ENCODE measurements at places on chromosomes 11 and 22.

GRCh38 chr11:29527391-29527936 lies 489.4 kb downstream of the KCNA4 start:
- DNase-seq: no peak

- no peak for DNase-seq
These were observed 9.5 kb upstream of the OOSP4A start for GRCh38 chr11:59954219-59954847.

GRCh38 chr22:40904101-40904500 lies 42.2 kb upstream of the DNAJB7 start:
- DNase-seq: no peak

- no peak for DNase-seq
These were observed 9.7 kb upstream of the CCKBR start for GRCh38 chr11:6249770-6250555.

- DNase-seq: no peak
These were observed 16.6 kb downstream of the PAK1 start for GRCh38 chr11:77457340-77457739.
